ENCODE measurements at places on chromosomes 11 and 22.

DNA sequence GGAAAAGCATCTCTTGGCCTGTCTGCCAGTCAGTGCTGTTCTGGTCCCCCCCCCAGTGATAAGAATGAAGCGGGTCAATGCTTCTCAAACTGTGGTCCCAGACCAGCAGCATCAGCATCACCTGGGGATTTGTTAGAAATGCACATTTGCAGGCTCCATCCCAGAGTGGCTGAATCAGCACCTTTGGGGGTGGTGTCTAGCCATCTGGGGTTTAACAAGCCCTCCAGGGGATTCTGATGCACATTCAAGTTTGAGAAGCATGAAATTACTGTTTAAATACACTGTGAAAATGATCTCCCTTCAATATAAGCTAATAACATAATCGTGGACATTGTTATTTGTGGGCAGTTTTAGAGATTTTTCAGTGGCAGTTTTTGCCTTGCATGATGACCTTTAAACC, 133.5 kb downstream of the MYO18B start:
- no peak for DNase-seq

GRCh38 chr11:126640186-126640585, 284.7 kb downstream of the ST3GAL4 start:
- DNase-seq, result no peak

- DNase-seq, result no peak
These were observed 366.9 kb upstream of the CHORDC1 start for GRCh38 chr11:90589735-90590134.

DNA sequence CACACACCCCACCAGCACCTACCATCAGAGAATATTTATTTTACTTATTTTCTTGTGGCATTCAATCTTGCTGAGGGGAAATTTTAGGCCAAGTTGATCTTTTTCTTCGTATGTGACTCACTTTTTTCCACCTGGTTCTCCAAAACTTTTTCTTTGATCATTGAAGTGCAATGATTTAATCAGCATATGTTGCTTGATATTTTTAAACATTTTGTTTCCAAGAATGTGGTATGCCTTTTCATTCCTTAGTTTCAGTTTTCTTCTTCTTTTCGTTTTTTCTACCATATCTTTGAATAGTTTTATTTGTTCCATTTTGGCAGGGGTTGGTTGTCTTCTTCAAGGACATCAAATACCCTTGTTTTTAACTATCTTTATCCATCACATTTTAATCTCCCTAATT, 28.6 kb downstream of the FANCF start:
- DNase-seq, result no peak

GRCh38 chr11:69655479-69656428, 14.8 kb downstream of the CCND1 start:
- DNase-seq, result no peak

DNA sequence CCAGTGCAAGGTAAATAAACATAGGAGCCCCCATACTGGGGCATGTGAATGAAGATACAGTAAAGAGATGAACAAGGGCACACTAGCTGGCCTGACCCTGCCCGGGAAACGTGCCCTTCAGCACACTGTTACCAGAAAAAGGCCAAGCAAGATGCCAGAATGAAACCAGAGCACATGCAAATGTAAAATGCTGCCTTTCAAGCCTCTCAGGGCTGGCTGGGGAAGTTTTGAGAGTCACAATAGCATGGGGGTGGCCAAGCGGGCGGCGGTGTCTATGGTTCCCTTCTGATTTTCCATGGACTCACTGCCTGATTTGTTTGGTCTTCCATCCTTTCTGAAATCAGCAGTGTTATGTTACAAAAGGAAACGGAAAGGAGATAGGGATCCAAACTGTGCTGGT, 18.9 kb upstream of the SUSD2 start:
- no peak for DNase-seq

All from A549 (cell line).